CD4-positive, alpha-beta T cell treated with Interleukin-15 for 4 hours (primary cell): ENCODE measurements at places on chromosomes 2 and 18.

- DNase-seq = no peak
These were observed 1142.0 kb upstream of the TMEFF2 start for GRCh38 chr2:193336781-193337180.

GRCh38 chr2:156466739-156467405 lies 30.7 kb downstream of the GPD2 start:
- DNase-seq = no peak

DNA sequence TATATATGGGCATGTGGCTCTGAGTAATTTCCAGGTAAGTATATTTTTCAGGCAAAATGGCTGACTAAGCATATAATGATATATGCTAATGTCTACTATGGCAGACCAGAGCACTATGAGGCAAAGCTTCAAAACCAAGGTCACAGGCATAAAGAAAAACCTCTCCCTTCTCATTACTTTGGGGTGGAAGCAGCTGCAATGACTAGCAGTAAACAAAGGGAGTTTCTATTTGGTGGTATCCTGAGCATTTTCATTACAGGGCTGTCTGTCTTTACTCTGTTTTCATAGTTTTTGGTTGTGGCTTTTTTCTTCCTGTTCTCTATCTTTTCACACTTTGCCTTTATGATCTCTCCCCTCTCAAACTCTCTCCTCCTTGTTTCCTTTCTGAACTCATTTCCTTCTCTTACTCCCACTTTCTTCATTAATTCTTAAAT lies 15.6 kb downstream of the PDE6D start:
- no peak for DNase-seq

- DNase-seq = no peak
These were observed 111.0 kb upstream of the SALL3 start for GRCh38 chr18:78868330-78869316.

GRCh38 chr2:15389895-15390294 lies 171.2 kb downstream of the NBAS start:
- no peak for DNase-seq

- DNase-seq = no peak
These were observed 834.4 kb upstream of the DDX18 start for GRCh38 chr2:116979916-116980764.

GRCh38 chr2:3443506-3444084 lies 64.1 kb downstream of the TRAPPC12 start:
- no peak for DNase-seq

GRCh38 chr2:7070483-7070882 lies 153.3 kb downstream of the RNF144A start:
- no peak for DNase-seq

DNA sequence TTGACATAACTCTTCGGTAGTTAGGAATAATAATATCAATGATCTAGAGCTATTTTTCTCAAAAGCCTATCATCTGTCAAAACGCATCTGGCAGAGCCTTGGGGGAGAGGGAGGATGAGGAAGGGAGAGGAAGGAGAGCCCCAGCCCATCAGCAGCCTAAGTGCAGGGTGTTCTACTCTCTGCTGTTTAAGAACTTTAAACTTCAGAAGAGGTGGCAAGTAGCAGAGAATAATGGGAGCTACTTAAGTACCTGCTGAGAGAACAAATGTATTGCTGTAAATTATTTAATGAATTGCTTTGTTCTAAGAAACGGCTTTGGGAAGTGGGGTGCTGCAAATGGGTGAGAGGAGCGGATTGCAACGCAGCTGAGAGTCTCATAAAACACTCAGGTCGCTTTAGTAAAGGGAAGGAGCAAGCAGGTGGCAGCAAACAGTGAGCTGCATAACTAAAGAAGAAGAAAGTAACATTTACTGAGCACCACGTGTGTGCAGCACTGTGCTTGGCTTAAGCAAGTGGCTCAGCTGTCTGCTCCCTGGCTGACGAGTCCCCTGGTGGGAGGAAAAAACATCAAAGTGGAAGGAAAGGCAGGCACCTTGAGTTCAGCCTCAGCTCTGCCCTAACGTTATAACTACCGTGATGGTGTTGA lies 26.3 kb upstream of the SH3RF3 start:
- DNase-seq = no peak

- no peak for DNase-seq
These were observed 11.2 kb upstream of the SCYGR5 start for GRCh38 chr2:227655454-227655853.
